SK-N-MC (cell line): ENCODE measurements at places on chromosomes 12 and 14.
A peak's percentile ranks its signal among the peaks of the same experiment; 100 is the strongest.

- DNase-seq = peak; percentile 71
Measured at GRCh38 chr12:50070314-50071060, 13.1 kb downstream of the ASIC1 start.

DNA sequence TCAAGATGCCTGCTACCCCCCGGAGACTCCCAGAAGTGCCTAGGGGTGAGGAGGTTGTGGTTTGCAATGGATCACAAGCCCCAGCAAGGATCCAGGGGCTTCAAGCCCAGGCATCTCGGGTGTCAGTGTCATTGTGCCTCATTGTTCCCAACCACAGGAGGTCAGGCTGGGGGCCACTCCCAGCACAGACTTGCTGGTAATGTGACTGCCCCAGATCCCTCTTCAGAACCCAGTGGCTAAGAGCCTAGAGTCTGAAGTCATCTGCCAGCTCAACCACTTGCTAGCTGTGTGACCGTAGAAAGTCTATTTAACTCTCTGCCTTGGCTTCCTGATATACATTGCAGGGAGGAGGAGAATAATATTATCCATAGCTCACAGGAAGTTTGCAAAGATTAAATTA, 7.7 kb upstream of the ASB2 start:
- no peak for DNase-seq

GRCh38 chr14:98754343-98755020, 517.5 kb downstream of the BCL11B start:
- DNase-seq = no peak

DNA sequence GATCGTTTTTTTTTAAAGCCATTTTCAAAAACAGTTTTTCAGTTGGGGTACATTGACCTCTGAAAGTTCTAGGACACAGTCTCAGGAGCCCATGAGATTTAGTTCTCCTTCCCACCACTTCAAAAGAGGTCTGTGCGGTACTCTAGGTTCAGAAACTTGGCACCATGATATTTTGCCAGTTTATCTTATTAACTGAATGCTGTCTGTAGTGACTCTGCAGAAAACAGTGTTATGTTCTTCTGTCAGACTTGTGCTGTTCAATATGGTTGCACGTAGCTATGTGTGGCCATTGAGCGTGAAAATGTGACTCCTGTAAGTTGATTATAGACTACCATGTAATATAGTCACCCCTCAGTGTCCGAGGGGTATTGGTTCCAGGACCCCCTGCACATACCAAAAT, 35.9 kb downstream of the CRADD start:
- DNase-seq = no peak

- no peak for DNase-seq
Measured at GRCh38 chr14:77067632-77068516, 30.2 kb upstream of the CIPC start.

DNA sequence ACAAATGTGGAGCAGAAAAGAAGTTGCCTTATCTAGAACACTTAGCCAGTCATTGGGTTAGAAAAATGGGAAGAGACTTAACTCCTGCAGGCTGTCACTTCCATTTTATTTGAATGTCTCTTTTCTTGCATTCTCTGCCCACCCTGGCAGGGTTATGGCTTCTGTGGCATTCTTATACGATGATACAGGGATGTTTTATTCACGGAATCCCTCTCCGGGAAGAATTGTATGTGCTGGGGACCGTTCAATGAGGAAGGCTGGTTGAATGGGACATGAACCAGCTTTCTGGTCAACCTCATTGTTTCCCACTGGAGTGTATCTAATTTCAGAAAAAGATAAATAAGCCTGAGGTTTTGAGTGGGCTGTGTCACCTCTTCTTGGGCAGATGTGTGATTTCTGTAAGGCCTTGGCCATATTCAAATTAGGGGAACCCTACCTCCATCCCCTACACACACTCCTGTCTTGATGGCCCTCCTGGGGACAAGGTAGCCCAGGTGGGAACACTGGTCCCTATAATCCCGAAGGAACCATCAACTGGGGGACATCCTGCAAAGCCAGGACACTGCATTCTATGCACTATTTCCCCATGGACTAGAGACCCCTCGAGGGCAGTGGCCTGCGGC, 174.8 kb upstream of the GSC start:
- no peak for DNase-seq

DNA sequence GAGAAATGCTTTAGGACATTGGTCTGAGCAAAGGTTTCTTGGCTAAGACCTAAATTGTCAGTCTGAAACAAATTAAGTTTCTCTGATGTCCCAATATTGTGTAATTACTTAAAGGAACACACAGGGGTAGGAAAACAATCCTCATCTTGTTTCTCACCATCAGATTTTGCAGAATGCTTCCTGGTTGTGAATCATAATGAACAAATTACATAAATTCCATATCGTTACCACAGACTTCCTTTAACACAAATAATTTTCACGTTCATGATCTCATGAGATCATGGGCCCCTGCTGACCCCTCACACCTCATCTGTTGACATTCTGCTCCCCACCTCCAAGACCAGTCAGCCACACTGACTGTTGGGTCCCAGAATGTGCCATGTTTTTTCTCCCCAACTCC, 194.1 kb downstream of the MON2 start:
- DNase-seq = no peak

GRCh38 chr14:35277179-35277578, 15.0 kb upstream of the PSMA6 start:
- DNase-seq = no peak

DNA sequence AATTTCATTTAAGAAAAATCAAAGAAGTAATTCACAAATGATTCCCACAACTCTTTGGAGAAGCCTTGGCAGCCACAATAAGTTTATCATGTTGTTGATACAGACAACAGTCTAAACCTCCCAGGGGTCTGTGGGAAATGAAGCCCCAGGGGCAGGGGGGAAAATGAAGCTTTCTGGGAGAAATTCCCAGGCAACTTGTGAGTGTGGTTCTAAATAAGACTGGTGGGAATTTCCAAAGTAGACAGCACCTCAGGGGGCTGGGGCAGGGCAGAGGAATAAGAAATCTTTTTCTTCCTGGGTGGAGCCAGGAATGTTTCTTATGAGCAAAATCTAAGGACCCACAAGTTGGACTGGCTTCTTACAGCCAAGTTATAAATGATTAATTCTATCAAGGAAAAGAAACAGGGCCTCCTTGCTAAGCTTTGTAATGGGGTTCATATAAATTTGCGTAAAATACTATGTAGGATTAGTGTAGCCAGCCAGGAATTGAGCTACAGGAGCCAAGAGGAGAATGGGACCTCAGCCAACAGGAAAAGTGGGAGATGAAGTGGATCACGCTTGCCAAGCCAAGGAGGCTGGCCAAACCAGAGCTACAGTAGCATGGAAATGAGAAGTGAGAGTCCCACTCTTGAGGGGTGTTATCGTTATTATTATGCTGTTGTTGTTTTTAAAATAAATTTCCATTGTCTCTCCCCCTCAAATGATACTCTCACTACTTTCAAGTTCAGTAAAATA, 182.9 kb upstream of the FAR2 start:
- DNase-seq = peak; percentile 75

DNA sequence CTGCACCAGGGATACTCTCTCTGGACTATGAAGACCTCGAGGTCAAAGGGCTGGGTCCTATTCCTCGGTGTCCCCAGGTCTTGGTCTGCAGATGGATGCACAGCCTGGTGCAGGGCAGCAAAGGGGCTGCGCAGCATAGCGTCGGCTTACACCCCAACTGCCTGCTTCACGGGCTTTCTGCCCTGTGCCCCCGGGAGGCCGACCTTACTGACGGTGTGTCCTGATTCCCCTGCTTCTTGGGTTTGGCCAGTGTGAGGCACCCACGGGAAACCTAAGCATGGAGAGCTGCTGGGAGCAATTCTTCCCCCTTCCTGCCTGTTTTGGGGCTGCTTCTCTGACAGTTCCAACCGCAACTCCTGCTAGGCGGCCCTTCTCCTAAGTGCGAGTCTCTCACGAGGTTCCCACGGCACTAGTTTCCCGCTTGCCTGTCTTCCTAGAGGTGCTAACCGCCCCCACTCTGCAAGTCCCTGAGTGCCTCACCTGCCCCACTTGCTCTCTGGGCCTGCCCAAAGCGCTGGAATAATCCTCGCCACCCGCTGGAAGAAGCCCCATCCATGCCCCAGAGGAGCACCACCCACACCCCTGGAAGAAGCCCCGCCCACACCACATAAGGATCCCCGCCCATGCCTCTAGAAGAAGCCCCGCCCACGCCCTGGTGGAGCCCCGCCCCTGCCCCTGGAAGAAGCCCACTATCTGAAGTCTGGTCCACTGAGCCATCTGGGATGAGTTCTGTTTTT, 54.0 kb downstream of the PRIMA1 start:
- DNase-seq = no peak

GRCh38 chr14:37589715-37590427, 5.2 kb downstream of the FOXA1 start:
- DNase-seq = no peak
